Breast epithelium (tissue), 4 donors: ENCODE measurements at places on chromosomes 16 and 17. TPM values are rescaled to one million over a fixed set of nuclear protein-coding genes. Genes with fewer than 3 reads are reported as not detected.

The PRR35 gene
- total RNA-seq = not detected

GRCh38 chr17:17129466-17129865 is 76.7 kb downstream of the PLD6 start:
- no peak for DNase-seq

DNA sequence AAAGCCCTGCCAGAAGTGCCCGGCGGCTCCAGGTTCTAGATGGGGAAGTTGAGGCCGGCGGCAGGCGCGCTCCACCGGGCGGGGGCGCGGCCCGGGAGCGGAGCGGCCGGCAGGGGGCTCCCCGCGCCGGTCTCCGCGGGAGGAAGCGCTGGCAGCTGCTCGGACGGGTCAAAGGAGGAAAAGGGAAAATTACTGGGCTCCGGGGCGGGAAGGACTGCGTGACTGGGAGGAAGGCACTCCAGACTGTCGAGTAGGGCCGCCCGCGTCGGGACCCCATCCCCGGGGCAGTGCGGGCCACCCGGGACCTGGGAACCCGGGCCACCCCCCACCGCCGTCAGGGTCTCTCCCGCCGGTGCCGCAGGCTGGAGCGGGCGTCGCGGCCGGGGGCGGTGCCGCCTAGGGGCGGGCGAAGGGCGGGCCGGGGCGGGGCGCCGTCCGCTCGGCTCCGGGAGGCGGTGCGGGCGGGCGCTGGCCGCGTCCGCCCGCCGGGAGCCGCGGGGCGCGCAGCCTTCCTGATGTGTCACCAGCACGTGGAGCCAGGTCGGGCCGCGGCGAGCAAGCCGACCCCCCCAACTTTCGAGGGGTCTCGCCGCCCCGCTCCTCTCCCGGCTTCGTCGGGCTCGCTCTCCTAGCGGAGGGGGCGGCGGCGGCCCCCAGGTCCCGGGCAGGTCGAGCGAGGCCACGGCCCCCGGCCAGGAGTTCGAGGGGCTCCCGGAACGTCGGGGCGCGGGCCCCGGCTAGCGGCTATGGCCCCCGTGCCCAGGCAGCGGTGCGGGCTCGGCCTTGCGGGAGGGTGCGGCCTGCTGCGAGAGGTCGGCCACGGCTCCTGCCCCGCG is 167.5 kb downstream of the RAB11FIP4 start:
- DNase-seq = peak; percentile 85

DNA sequence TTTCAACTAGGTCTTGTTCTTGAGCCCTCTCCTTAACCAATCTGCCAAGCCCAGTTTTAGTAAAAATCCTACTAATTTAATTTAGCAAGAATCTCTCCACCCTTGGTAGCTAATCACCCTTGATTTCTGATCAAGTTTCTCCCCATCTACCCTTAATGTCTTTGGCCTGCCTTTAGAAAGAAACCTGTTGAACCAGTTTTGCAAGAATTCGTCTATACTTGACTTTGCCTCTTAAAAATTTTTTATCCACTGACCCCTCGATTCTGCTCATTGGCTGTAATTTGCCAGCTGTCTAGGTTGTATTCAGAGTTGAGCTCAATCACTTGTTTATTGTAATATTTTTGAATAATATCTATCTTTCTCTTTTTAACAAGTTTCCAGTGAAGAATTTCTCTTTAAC is 1138.5 kb downstream of the CDH11 start:
- no peak for DNase-seq

DNA sequence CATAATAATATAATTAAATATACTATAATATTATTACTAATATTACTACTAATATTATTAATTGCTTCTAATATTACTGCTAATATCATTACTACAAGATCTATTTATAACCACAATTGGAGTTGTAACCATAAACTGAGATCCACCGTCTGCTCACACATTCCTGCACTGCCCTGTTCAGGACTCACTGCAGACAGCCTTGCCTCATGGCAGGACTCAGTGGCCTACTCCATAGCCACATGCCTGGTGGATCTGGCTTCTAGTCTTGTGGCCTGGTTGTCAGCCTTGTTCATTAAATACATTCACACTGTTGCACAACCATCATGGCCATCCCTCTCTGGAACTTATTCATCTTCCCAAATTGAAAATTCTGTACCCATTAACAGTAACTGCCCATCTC is 48.0 kb downstream of the SRL start:
- DNase-seq = no peak

DNA sequence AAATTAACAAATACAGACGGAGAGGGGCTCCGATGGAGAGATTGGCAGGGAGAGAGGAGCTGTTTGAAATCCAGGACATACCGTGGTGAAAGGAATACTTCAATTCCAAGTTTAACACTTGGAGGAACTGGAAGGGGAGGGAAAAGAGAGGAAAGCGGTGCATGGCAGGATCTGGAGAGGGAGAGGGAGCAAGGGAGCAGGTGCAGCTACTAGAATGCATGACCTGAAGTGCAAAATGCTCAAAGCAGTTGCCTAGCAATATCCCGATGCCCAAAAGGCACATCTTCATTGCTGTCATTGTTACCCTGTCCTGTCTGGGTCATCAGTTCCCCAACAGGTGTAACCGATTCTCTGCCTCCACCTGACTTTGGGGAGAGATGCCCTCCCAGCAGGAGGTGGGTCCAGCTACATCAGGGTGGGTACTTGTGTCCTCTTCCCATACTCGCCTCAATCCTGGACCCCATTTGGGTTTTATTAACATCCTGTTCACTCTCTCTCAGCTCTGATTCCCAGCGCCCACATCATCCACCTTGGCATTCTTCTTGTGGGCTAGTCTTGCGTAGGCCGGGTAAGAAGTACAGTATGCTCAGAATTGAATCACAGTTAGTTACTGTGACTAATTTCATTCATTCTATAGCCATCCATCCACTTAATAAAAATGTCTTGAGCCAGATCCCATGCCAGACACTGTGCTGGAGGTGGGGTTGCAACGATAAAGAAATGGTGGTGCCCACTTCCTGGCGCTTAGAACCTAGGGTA is 37.4 kb upstream of the EMP2 start:
- DNase-seq = no peak

DNA sequence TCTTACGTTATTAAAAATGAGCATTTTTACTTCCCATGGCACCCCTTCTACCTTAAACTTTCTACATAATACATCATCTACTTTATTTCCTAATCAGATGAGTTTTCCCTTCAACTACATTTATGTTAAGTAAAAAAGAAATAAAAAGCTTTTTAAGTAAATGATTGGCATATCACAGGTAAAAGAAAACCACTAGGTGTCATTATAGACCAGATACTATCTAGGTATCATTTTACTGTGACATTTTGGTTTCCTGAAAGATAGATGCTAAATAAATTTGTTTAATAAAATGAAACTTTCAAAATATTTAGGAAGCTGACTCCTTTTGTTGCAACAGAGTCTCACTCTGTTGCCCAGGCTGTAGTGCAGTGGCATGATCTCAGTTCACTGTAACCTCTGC is 3.8 kb upstream of the CMTM1 start:
- DNase-seq = no peak

The ARHGAP44 gene
- 2.4 TPM for total RNA-seq

DNA sequence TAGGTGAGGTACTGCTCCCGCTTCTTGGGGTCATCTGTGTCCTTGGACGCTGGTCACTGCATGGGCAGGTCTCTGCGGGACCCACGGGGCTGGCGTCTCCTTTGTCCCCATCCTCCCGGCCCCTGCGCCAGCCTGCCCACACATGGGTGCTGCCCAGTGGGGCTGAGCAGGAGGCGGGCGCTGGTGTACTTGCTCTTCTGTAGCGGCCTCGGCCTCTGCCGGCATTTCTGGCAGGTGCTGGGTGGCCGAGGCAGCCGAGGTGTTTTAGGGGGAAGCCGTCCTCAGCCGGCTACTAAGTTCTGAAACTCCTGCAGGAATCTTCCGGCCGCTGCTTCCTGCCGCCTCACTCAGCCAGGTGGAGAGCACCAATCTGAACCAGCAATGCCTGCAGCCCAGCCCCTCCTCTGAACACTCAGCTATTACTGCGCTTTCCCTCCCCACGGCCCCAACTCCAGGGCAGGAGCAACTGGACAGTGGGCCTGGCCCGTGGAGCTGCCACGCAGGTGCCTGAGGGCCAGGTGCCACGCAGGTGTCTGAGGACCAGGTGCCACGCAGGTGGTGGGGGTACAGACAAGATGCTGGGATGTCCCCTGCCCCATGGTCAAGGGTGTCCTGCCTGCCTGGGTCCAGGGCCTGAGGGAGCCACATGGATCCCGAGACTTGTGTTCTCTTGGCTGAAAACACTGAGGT is 10.0 kb downstream of the DECR2 start:
- DNase-seq = no peak

The PLLP gene
- total RNA-seq = 7.9 TPM

DNA sequence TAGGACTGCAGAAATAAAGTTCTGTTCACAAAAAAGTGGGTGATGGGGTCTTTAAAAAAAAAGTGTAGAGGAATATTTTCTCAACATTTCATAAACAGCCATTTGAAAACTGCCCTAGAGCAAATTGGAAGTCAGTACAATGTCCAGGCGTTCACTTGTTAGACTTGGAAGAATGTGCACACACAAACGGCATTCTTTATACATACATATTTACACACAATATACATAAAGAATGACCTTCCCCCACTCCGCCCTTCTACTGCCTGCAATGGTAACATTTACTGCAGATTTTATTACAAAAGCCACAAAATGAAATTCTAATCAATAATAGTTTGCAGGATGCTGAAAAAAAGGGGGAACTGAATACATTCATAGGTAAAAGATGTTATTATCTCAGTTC is 103.4 kb upstream of the TOX3 start:
- no peak for DNase-seq

- no peak for DNase-seq
Measured at GRCh38 chr17:53101706-53102105, 721.0 kb upstream of the KIF2B start.

DNA sequence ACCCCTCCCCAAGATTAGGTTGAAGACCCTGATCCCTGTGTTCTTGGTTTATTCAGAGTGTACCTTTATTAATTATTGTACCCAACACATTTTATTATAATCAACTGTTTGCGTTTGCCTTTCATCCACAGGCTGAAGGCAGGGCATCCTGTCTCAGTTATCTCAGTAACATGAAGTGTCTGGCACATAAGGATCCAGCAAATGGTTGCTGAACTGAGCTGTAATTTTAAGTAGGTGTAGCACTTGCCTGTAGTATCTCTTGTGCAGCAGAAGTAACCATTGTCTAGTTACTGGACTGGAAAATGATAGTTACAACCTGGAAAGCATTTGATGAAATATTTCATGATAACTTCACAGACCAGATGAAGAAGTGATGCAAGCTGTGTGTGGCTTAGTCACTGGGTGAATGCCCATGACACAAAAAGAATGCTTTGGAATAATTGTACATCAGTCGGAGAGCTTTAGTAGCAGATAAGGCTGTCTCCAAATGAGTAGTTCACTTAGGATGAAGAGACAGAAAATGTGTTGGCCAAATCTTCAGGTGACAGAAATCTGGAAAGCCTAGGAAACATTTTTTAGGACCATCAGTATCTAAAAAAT is 56.6 kb downstream of the ESRP2 start:
- no peak for DNase-seq

DNA sequence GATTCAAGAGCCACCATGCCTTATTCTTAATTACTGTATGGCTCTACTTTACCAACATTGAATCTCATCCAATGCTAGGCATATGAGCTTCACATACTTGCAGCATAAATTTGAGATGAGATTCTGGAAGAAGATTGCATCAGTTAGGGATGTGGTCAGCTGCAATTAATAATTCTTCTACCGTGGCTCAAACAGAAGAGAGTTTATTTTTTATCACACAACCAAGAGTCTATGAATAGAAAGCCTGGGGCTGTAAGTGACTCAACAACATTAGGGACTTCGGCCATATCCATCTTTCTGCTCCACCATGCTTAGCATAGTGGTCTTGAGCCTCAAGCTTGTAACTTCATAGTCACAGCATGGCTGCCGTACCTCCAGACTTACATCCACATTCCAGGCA is 179.4 kb upstream of the IRX6 start:
- DNase-seq = no peak

GRCh38 chr16:20740007-20740883 is 1.4 kb downstream of the THUMPD1 start:
- no peak for DNase-seq

The PLA2G10 gene
- not detected for total RNA-seq

DNA sequence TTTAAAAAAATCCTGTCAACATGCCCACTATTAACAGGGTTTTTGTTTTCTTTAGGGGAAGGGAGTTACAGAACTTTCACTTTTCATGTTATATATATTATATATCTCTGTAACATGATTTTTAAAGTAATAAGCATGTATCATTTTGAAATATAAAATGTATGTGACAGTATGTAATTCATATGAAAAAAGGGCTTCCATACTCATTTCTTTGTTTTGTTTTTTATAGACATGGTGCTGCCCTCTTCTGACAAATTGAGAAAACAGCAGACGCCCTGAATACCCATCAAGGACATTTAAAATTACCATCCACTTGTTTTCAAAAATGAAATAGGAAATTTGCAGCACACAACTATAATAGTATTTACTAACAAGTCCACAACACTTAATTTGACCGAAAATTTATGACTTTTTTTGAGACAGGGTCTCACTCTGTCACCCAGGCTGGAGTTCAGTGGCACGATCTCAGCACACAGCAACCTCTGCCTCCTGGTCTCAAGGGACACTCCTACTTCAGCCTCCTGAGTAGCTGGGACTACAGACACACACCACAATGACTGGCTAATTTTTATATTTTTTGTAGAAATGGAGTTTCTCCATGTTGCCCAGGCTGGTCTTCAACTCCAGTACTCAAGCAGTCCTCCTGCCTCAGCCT is 30.4 kb downstream of the CFDP1 start:
- DNase-seq = no peak

GRCh38 chr16:59173408-59173831 is 439.3 kb upstream of the GOT2 start:
- DNase-seq = peak; percentile 24

The TMEM219 gene
- total RNA-seq = 111 TPM

The RCVRN gene
- total RNA-seq = 0.32 TPM

The ZNF423 gene
- total RNA-seq = 5.9 TPM

The CCL4 gene
- total RNA-seq = 2.6 TPM

The IL34 gene
- 7.5 TPM for total RNA-seq

The CACNG5 gene
- not detected for total RNA-seq

- no peak for DNase-seq
Measured at GRCh38 chr17:70139449-70139993, 29.8 kb upstream of the KCNJ2 start.

GRCh38 chr16:7534749-7535148 is 202.1 kb downstream of the RBFOX1 start:
- no peak for DNase-seq

The DRC3 gene
- total RNA-seq = 18.0 TPM

GRCh38 chr17:10314329-10314728 is 58.5 kb downstream of the MYH13 start:
- no peak for DNase-seq

- no peak for DNase-seq
Measured at GRCh38 chr16:86761111-86762031, 183.0 kb downstream of the FOXL1 start.
